Calu3 (cell line): ENCODE measurements at places on chromosomes 7 and 10. TPM values are rescaled to one million over a fixed set of nuclear protein-coding genes. Genes with fewer than 3 reads are reported as not detected.

DNA sequence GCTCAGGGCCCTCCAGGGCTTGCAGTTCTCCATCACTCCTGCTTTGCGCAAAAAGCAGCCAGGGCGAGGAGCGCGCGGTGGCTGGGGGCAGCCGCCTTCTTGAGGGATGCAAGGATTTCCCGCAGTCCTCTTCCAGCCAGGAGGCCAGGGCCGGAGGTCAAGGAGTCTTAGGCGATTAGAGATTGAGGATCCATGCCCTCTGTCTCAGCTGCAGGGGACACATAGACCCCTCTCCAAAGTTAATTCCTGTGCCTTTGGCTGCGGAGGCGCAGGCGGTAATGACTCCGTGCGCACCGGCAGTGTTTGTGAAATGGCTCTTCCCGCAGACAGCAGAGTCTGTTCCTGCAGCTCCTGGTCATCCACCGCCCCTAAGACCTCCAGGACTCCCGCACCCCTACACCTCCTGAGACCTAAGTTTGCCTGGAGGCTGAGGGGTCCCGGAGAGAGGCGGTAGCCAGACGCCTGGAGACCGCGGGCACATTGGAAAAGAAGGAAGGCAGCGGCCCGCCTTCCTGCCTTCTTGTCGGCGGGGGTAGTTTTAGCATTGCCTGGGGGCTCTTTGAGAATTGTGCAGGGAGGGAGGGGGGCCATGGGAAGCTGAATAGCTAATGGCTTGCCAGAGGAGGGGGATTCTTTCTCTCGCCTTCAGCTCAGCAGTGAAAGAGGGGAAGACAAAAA, 3.3 kb upstream of the NEUROG3 start:
- DNase-seq = no peak
- no peak overlapping the region for H3K27ac ChIP-seq
- peaks cover 100% of the 10 kb centered on the region for H3K27me3 ChIP-seq
- H3K36me3 ChIP-seq = no peaks in the 10 kb centered on the region
- H3K4me3 ChIP-seq = no peak overlapping the region

GRCh38 chr7:50211130-50212015, 93.1 kb upstream of the IKZF1 start:
- no peak overlapping the region for H3K27ac ChIP-seq
- H3K27me3 ChIP-seq = peaks cover 96% of the 10 kb centered on the region
- H3K36me3 ChIP-seq = no peaks in the 10 kb centered on the region
- no peak overlapping the region for H3K4me3 ChIP-seq
- H3K4me1 ChIP-seq = peaks cover 3% of the 10 kb centered on the region

DNA sequence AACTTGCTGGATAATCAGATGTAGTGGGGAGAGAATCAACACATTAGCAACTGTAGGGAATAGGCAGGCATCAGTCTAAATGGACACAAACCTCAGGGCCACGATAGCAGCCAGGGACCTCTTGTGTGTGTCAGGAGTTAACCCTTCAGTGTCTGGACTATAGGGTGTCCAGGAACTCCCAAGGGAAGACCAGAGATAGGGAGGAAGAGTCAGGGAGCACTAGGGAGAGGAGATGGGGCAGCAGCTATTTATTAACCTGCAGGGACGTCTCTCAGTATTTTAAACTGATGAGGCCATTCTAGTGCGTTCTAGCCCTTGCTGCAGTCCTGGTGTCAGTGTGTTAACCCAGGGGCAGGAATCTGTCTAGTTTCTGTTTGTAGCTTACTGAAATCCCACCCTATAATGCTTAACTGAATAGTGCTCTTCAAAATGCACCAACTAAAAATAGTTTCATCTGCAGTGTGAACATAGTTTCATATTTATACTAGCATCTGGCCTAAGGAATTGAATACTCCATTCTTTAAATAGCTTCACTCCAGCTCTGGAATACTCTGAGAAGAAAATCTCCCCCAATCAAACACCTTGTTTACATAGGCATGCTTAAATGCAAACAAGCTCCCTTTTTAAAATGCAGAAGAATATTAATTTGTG, 62.7 kb downstream of the ARID5B start:
- H3K4me1 ChIP-seq = peaks cover 33% of the 10 kb centered on the region
- H3K4me3 ChIP-seq = no peak overlapping the region
- no peak overlapping the region for H3K27ac ChIP-seq
- no peaks in the 10 kb centered on the region for H3K27me3 ChIP-seq
- no peaks in the 10 kb centered on the region for H3K36me3 ChIP-seq

- H3K27me3 ChIP-seq = no peaks in the 10 kb centered on the region
- H3K36me3 ChIP-seq = no peaks in the 10 kb centered on the region
- peaks cover 15% of the 10 kb centered on the region for H3K4me1 ChIP-seq
- DNase-seq = no peak
- H3K4me3 ChIP-seq = no peak overlapping the region
Measured at GRCh38 chr7:7266257-7266881, 84.0 kb downstream of the C1GALT1 start.

GRCh38 chr10:113093188-113094113, 143.4 kb downstream of the TCF7L2 start:
- peaks cover 61% of the 10 kb centered on the region for H3K36me3 ChIP-seq
- no peaks in the 10 kb centered on the region for H3K27me3 ChIP-seq
- peaks cover 53% of the 10 kb centered on the region for H3K4me1 ChIP-seq
- peak; percentile 43 for DNase-seq
- H3K27ac ChIP-seq = peak overlapping the region; percentile 92

- DNase-seq = peak; percentile 13
- peak within 1 kb of the TSS; percentile 76 for H3K4me3 ChIP-seq
- H3K4me1 ChIP-seq = peaks cover 16% of the 10 kb centered on the region
- H3K36me3 ChIP-seq = peaks cover 35% of the 10 kb centered on the region
- H3K27me3 ChIP-seq = no peaks in the 10 kb centered on the region
Measured at GRCh38 chr10:97713339-97713825, at the start of gene MARVELD1. MARVELD1 (plus strand) TSS chr10:97713730; CDS start chr10:97713877, 147 bp downstream.

- peak overlapping the region; percentile 81 for H3K27ac ChIP-seq
- H3K36me3 ChIP-seq = peaks cover 59% of the 10 kb centered on the region
- peaks cover 58% of the 10 kb centered on the region for H3K4me1 ChIP-seq
- no peak for DNase-seq
- peak overlapping the region; percentile 48 for H3K4me3 ChIP-seq
- no peaks in the 10 kb centered on the region for H3K27me3 ChIP-seq
Measured at GRCh38 chr7:1559626-1560590, 3.9 kb upstream of the TMEM184A start.

- no peak overlapping the region for H3K27ac ChIP-seq
- peaks cover 93% of the 10 kb centered on the region for H3K27me3 ChIP-seq
- no peaks in the 10 kb centered on the region for H3K36me3 ChIP-seq
- H3K4me1 ChIP-seq = no peaks in the 10 kb centered on the region
Measured at GRCh38 chr7:1677206-1678080, 7.4 kb downstream of the ELFN1 start.

GRCh38 chr7:73681031-73681430, 2.2 kb downstream of the DNAJC30 start:
- H3K27me3 ChIP-seq = no peaks in the 10 kb centered on the region
- peaks cover 26% of the 10 kb centered on the region for H3K36me3 ChIP-seq
- H3K27ac ChIP-seq = no peak overlapping the region
- peaks cover 10% of the 10 kb centered on the region for H3K4me1 ChIP-seq
- peak overlapping the region; percentile 94 for H3K4me3 ChIP-seq
- DNase-seq = no peak

DNA sequence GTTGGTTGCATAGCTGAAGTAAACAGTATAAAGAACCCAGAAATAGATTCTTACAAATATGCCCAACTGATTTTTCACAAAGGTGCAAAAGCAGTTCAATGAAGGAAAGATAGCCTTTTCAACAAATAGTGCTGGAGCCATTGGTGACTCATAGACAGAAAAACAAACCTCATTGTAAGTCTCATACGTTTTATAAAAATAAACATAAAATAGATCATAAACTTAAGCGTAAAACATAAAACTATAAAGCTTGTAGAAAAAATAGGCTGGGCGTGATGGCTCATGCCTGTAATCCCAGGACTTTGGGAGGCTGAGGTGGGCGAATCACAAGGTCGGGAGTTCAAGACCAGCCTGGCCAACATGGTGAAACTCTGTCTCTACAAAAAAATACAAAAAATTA, 318.8 kb upstream of the IGFBP3 start:
- peaks cover 8% of the 10 kb centered on the region for H3K4me1 ChIP-seq
- no peak for DNase-seq
- no peak overlapping the region for H3K27ac ChIP-seq
- H3K4me3 ChIP-seq = no peak overlapping the region
- H3K36me3 ChIP-seq = no peaks in the 10 kb centered on the region

DNA sequence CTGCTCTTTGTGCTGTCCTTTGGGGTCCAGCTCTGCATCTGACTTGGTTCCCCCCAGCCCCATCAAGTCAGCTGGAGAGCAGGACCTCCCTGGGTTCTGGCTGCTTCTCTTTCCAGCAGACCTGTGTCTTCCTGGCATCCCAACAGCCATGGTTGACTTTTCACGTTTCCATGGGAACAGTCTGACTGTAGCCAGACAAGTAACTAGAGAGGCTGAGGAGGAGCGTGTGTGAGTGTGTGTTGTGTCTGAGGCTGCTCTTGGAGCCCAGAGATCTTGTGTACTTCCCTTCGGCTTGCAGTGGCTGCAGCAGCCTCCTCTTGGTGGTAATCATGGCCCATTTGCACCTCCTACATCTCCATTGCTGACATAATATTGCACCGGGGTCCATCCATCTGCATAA, 332.0 kb downstream of the RPS24 start:
- H3K4me1 ChIP-seq = no peaks in the 10 kb centered on the region
- peaks cover 100% of the 10 kb centered on the region for H3K27me3 ChIP-seq
- no peak overlapping the region for H3K27ac ChIP-seq
- DNase-seq = no peak
- H3K4me3 ChIP-seq = no peak overlapping the region
- no peaks in the 10 kb centered on the region for H3K36me3 ChIP-seq

- no peaks in the 10 kb centered on the region for H3K27me3 ChIP-seq
- H3K4me1 ChIP-seq = peaks cover 10% of the 10 kb centered on the region
- no peak for DNase-seq
- no peak overlapping the region for H3K27ac ChIP-seq
Measured at GRCh38 chr7:14579971-14580370, 322.6 kb downstream of the DGKB start.

DNA sequence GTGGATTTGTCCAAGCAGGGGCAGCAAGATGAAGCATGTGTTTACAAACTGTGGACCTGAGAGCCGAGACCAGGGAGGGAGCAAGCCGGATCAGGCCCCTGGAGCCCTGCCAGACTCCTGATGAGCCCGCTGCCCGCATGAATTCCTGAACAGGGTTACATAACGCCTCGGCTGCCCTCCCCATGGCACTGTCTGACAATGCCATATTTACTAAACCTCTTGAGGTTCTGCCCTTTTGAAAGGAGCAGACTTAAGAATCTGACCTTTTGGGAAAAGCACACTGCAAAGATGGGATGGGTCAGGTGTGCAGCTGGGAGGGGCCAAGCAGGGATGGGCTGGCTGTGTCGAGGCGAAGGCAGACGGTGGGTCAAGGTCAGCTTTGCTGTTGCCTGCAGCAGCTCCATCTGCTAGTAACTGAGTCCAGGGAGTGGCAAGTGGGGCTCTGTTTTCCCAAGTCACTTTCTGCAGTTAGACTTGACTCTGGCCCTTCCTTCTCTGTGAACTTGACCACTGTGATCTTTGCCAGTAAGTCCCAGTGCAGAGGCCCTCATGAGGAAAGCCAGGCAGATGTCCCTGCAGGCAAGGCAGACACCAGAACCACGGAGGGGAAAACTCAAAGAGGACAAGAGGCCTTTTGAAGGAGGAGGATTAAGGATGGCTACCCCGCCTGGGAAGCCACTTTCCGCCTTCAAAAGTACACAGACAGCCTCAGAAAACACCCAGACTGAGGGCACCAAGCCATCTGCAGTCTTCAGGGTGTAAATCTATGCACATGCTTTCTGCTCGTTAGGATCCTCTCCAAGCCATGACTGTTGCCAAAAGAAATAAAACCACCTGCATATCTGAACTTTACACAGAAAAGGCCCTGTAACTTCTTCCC, 175.8 kb downstream of the TNS3 start:
- H3K27ac ChIP-seq = peak overlapping the region; percentile 22
- DNase-seq = no peak
- H3K4me3 ChIP-seq = no peak overlapping the region
- no peaks in the 10 kb centered on the region for H3K4me1 ChIP-seq
- H3K27me3 ChIP-seq = no peaks in the 10 kb centered on the region

GRCh38 chr10:116521424-116522290, 24.1 kb upstream of the PNLIP start:
- peak; percentile 38 for DNase-seq
- no peak overlapping the region for H3K27ac ChIP-seq
- H3K4me3 ChIP-seq = no peak overlapping the region
- no peaks in the 10 kb centered on the region for H3K27me3 ChIP-seq

GRCh38 chr7:50411332-50411731, 38.8 kb downstream of the FIGNL1 start:
- H3K4me3 ChIP-seq = no peak overlapping the region
- no peaks in the 10 kb centered on the region for H3K36me3 ChIP-seq
- DNase-seq = no peak
- peaks cover 72% of the 10 kb centered on the region for H3K27me3 ChIP-seq

GRCh38 chr10:131663351-131663750, 237.5 kb upstream of the PPP2R2D start:
- H3K4me1 ChIP-seq = no peaks in the 10 kb centered on the region
- no peaks in the 10 kb centered on the region for H3K36me3 ChIP-seq
- peaks cover 11% of the 10 kb centered on the region for H3K27me3 ChIP-seq
- no peak for DNase-seq

- no peak for DNase-seq
- H3K4me1 ChIP-seq = peaks cover 7% of the 10 kb centered on the region
- H3K36me3 ChIP-seq = no peaks in the 10 kb centered on the region
Measured at GRCh38 chr7:40720416-40720815, 585.6 kb downstream of the SUGCT start.

- no peak overlapping the region for H3K27ac ChIP-seq
- H3K4me1 ChIP-seq = peaks cover 8% of the 10 kb centered on the region
- no peaks in the 10 kb centered on the region for H3K27me3 ChIP-seq
- no peak for DNase-seq
Measured at GRCh38 chr7:50645186-50645585, 80.0 kb upstream of the DDC start.

- peaks cover 18% of the 10 kb centered on the region for H3K36me3 ChIP-seq
- H3K27me3 ChIP-seq = no peaks in the 10 kb centered on the region
- peak overlapping the region; percentile 72 for H3K4me3 ChIP-seq
- H3K4me1 ChIP-seq = peaks cover 34% of the 10 kb centered on the region
- H3K27ac ChIP-seq = peak overlapping the region; percentile 78
- DNase-seq = no peak
Measured at GRCh38 chr7:96320442-96320841, 1.5 kb downstream of the SLC25A13 start.

DNA sequence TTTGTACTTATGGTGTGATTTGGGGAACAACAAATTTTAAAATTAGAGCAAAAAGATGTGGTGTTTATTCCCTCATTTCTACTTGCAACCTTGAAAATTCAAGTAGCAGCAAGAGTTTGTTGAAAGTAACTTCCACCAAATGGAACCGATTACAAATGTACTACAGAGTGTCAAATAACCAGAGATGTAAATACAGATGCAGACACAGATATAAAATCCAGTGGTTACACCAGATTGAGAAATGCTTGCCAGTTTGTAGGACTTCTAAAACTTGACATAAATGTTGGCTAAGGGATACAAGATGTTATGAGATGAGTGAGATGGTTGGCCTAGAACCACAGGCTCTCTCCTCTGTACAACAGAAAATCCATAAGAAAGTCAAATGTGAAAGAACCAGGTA, 162.1 kb downstream of the DIP2C start:
- no peaks in the 10 kb centered on the region for H3K36me3 ChIP-seq
- DNase-seq = no peak
- no peaks in the 10 kb centered on the region for H3K27me3 ChIP-seq
- H3K27ac ChIP-seq = no peak overlapping the region
- no peak overlapping the region for H3K4me3 ChIP-seq
- H3K4me1 ChIP-seq = no peaks in the 10 kb centered on the region

Gene PBLD
- total RNA-seq = 8.9 TPM in 2 replicates

Gene CALML5
- not detected in 2 replicates for total RNA-seq

Gene AKR1D1
- not detected in 2 replicates for total RNA-seq

Gene ANKRD2
- total RNA-seq = 0.47 and 0.90 TPM in 2 replicates

Gene EGFR
- total RNA-seq = 85.3 and 87.4 TPM in 2 replicates

Gene TAS2R41
- total RNA-seq = not detected in 2 replicates
